ENCODE measurements at places on chromosomes 7 and 10.

GRCh38 chr10:12262278-12262981 is 66.4 kb downstream of the CDC123 start:
- DNase-seq, result no peak

GRCh38 chr7:68679459-68680234 is 918.6 kb upstream of the AUTS2 start:
- no peak for DNase-seq

DNA sequence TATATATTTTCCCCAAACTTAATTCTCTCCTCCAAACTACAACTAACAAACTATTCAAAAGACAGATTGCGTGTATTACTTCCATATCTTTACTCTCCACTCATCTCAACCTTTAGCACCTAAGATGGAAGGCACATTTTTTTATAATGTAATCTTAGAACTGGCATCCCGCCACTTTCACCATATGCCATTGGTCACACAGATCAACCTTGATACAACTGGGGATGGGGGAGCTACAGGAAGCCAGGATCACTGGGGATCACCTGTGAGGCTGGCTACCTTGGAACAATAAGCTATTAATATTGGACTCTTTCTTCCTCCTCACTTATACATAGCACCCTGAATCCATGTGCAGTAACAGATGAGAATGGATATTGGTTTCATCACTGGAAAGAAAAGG is 469.6 kb upstream of the LRRN3 start:
- DNase-seq, result no peak

DNA sequence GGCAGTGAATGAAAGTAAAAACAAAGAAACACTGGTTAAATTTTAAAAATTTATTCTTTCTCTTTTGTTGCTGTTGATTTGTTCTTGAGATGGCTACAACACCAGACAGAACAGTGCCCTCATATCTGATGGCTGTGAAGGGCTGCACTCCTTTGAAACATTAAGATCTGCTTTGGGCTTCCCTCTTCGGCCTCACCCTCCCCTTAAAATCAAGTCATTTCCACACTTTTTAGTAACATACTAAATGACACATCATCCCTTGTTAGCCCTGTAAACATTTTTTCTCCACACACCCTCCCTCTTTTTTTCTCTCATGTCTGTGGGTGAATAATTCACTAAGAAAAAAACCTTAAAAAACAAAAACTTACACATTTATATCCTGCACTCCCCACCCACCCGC is 16.4 kb downstream of the IRF5 start:
- DNase-seq, result no peak

- DNase-seq, result no peak
Measured at GRCh38 chr7:154905615-154906014, 97.3 kb downstream of the PAXIP1 start.

GRCh38 chr7:77426052-77426404 is 9.9 kb upstream of the GSAP start:
- no peak for DNase-seq

GRCh38 chr7:24899161-24899560 is 80.8 kb downstream of the OSBPL3 start:
- DNase-seq, result no peak

GRCh38 chr10:72784551-72785351 is 92.8 kb downstream of the MCU start:
- DNase-seq, result no peak

GRCh38 chr7:32047801-32048200 is 22.4 kb downstream of the PDE1C start:
- no peak for DNase-seq

DNA sequence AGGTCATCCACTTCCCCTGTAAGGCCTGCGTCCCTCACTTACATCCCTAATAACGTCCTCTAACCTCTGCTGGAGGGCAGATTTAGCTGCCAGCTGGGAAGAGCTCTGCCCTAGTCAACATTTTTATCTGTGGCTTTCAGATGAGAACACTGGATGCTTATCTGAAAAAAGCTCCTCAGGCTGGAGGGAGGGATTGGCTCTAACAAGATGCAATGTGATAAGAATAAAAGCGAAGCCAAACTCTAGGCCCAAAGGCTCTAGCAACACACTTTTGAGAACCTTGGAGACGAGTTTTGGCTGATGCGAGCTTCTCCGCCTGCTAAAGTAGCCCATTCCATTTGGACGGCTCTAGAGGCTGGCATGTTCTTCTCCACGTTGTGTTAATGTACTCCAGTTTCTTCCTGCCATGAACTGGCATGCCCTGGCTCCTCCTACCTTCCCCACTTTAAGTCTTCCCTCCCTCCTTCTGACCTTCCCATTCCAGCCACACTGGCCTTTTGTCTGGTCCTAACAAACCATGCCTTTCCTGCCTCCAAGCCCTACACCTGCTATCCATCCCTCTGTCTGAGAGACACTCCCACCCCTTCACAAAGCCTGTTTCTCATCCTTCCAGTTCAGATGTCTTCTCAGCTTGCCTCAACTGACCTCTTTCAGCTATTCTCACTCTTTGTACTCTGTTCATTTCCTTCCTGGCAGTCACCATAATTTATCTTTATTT is 62.5 kb upstream of the ATRNL1 start:
- no peak for DNase-seq

DNA sequence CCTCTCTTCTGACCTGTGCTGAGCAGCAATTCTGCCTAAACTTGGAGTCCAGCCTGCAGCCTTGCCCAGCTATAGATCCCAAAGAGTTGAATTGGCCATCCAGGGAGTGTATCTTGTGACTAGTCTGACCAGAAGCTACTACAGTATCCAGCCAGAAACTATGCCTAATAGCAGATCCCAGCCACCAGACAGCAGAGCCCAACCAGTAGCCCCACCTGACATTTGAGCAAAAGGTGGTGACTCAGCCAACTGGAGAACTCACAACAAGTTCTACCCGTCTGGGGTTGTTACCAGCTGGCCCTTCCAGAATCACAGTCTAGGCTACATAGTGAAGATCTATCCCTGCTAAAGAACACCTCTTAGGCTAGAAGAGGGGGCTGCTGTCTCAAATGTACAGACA is 315.0 kb downstream of the CRPPA start:
- DNase-seq, result no peak

DNA sequence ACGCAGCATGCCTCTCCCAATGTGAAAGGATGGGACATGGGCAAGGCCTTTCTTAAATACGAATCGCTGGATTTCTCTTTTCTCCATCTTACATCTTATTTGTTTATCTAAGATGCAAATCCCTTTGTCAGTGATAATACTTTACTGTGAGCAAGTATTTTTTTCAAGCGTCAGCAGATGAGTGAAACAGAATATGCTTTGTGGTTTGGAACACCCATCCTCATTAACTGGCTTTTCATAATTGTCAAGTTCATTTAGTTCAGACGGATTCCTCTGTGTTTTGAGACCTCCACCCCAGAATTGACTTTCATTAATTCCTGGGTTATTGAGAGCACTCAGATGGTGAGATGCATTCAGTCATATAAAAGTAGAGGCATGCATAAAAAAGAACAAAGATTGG is 149.8 kb downstream of the NSUN6 start:
- no peak for DNase-seq

GRCh38 chr7:107049971-107050532 is 5.5 kb downstream of the PRKAR2B start:
- no peak for DNase-seq

DNA sequence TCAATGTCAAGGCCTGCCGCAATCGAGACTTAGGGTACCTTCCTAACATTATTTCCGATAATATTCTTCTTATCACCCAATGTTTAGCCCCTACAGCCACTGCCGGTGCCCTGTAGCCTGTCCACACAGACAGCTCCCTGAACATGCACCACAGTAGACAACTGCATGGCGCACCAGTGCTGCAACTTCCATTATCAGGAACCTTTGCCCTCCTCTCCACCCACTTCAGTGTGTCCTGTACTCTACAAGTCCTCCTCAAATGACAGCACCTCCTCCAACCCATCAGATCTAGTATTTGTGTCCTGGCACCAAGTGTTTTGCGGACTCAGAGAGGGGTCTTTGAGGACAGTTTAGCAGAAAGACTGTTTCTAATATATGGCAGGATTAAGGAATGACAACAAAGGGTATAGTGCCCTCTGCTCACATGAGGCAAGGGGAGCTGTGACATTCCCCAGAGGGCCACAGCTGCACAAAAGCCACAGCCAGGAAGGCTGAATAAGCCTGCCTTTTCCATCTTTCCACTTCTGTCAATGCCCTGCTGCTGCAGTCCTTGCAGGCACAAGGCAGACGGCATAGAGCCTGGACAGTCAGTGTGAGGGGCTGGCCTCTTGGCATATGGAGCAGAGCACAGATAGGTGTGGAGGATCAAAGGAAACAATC is 335.4 kb downstream of the PARD3 start:
- no peak for DNase-seq

DNA sequence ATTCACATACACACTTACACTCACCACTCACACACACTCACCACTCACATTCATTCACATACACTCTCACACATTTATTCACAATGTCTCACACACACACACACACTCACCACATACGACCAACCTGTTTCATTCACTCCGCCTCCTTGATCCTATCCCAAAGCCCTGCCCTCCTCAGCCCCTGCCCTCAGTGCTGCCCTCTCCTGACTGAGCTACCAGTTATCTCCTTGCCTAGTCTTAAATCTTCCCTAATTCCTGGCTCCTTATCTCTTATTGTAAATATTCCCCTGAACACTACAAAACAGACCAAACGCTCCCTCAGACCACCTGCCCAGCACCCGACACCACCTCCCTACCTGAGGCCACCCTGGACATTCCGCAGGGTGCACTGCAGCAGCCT is 26.1 kb upstream of the C10orf120 start:
- no peak for DNase-seq

DNA sequence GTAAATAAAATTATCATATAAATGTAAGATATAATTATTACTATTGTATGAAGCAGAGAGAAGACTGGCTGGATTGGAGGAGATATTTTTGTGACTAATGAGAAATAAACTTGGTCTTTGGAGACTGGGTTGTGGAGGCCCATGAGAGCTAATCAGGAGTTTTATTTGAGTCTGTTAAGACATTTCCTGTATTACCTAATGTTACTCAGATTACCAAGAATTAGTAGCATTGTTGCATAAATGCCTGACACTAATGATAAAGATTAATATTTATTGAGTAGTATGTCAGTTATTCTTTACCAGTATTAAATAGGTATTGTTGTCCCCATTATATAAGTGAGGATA is 7.1 kb downstream of the CCDC126 start:
- no peak for DNase-seq

DNA sequence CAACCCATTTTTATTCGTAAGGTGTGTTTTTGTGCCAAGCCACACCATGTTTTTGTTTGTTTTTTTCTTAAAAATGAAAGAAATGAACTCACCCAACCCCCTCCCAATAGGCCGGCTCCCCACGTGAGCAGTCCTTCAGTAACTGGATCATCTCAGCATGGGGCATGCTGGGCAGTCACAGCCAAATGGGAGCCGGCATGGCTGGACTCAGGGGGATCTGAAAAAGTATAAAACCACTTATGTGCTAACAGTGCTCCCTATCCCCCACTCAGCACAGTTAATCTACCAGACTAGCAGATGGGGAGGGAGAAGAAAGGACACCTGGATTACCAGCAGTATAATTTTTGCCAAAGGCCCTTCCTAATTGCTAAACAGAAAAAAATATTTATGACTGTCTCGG is 39.3 kb downstream of the BAZ1B start:
- no peak for DNase-seq

DNA sequence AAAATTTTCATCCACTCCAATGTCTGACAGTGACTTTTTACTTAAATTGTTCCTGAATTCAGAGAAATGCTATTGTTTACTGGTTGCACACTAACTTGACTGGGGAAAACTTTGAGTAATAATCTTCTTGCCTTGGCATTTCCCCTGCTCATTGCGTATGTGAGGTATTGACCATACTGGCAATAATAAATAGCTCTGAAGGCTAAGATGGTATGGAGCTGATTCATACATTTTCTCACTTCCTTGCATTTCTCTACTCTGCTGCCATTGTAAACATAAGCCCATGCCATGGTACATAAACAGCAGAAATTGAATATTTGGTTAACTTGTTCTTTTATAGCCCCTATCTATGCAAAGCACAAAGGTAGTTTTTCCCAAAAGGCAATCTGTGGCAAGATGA is 290.0 kb downstream of the RNLS start:
- DNase-seq, result no peak

GRCh38 chr7:140645166-140645900 is 4.7 kb upstream of the DENND2A start:
- DNase-seq, result no peak

DNA sequence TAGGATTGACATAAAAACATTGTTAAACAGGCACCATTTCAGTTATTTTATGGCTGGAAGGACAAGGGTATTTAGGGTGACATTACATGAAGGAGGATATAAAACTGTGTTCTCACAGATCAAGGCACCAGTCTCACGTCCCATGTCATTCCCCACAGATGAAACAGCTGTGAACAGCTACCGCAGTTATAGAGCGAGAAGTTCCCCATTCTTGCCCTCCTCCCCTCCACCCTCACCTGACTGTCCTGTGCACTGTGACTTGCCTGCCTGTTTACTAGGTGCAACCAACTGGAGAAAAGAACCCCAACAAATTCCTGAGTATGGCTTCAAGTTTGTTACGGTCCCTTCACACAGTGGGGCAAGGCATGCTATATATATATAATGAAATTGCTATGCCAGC is 141.6 kb downstream of the SND1 start:
- DNase-seq, result no peak

- no peak for DNase-seq
Measured at GRCh38 chr10:61894133-61894532, 7.4 kb upstream of the ARID5B start.

DNA sequence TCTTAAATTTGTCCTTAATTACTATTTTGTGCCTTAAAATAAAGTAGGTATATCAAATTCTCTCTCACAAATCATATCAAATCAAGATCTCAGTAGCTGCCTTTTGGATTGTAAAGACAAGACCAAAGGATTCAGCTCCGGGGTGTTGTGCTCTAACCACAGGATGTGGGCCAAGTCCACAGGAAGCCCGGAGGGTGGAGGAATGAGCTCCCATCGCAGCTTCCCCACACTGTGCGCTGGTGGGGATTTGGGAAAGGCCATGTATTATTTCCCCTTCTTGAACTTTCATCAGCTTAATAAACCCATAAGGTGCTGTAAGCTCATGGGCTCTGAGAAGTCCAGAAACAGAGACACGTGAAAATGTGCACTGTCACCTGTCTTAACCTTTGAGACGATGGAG is 241.6 kb upstream of the TCERG1L start:
- no peak for DNase-seq

GRCh38 chr7:98130959-98131358 is 24.3 kb downstream of the LMTK2 start:
- no peak for DNase-seq

Measured in stimulated activated CD4-positive, alpha-beta T cell treated with anti-CD3 and anti-CD28 coated beads, Interleukin-2, amount 100 ng/mL, for 24 hours (primary cell).